Fibroblast of lung (primary cell): ENCODE measurements at places on chromosomes 12 and 14. TPM values are rescaled to one million over a fixed set of nuclear protein-coding genes. Genes with fewer than 3 reads are reported as not detected.

The IL22 gene
- not detected in 2 replicates for polyA plus RNA-seq

The NRXN3 gene
- polyA plus RNA-seq, result 2.1 and 34.6 TPM in 2 replicates

The RNASE3 gene
- not detected in 2 replicates for polyA plus RNA-seq

The BMAL2 gene
- polyA plus RNA-seq, result 15.5 and 35.6 TPM in 2 replicates

The OR4Q2 gene
- not detected in 2 replicates for polyA plus RNA-seq

The ABHD4 gene
- polyA plus RNA-seq, result 41.3 and 61.2 TPM in 2 replicates

The SMCO3 gene
- polyA plus RNA-seq, result 0.16 TPM in 1 of 2 replicates, not detected in the other

The CBLN3 gene
- polyA plus RNA-seq, result 2.6 and 2.7 TPM in 2 replicates

The IGF1 gene
- polyA plus RNA-seq, result 0.05 and 0.40 TPM in 2 replicates

The CLEC2A gene
- polyA plus RNA-seq, result not detected in 2 replicates

The ATN1 gene
- polyA plus RNA-seq, result 9.4 and 14.5 TPM in 2 replicates
